ENCODE measurements at places on chromosomes 16 and 17.
A peak's percentile ranks its signal among the peaks of the same experiment; 100 is the strongest.

GRCh38 chr16:8676737-8677375 is 2.4 kb downstream of the ABAT start:
- DNase-seq: no peak

DNA sequence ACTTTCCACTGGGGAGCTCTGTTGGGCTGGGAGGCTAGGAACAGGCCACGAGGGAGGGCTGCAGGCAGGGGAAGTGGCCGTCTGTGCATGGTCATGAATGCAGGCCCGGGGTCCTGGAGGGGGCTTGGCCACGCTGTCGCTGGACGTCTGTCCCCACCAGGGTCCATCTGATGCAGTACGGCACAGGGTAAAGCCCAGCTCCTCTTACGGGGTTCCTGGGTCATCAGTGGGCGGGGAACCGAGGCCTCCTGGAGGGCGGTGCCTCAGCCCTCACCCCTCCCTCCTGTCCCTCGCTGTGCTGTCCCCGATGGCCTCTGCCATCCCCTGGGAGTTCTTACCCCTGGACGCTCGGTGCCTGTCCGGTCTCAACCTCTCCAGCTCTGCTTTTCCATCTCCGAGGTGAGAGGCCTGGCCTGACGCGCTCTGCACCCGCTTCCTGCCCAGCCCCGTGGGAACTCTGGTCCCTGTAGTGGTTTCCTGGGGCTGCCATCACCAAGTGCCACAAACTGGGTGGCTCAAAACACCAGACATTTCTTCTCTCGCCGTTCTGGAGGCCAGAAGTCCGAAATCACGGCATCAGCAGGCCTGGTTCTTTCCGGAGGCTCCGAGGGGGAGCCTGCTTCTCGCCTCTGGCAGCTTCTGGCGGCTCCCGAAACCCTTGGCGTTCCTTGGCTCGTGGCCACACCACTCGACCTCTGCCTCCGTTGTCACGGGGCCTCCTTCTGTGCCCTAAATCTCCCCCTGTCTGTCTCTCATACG is 182.8 kb downstream of the SEC14L1 start:
- no peak for DNase-seq

DNA sequence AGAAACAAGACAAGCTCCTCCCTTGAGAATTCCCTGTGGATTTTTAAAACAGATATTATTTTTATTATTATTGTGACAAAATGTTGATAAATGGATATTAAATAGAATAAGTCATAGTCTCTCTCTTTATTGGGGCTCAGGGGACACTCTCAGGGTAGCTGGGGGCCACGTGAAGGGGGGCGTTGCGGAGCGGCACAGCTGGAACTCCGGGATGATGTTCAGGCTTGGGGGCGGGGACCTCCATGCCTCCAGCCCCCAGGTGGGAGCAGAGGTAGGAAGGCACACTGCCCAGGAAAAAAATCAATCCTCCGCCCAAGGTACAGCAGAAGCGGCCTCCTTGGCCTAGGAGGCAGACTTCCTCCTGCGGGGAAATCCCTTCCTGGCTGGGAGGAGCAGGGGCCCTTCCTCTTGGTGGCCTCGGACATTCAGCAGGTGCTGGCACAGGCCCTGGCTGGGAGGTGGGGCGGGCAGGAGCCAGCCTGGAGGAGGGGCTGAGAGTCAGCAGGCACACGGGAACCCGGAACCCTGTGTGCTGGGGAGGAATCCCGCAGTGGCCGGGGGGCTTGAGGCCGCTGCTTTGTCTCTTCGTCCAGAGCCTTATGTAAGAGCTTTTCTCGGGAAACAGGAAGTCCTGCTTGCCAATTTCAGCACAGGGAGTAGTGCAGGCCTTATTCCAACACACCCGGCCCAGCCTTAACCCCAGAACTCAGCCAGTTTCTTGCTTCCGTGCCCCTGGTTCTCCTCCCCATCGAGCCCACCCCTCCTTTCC is 591 bp upstream of the TNFSF13 start:
- no peak for DNase-seq

DNA sequence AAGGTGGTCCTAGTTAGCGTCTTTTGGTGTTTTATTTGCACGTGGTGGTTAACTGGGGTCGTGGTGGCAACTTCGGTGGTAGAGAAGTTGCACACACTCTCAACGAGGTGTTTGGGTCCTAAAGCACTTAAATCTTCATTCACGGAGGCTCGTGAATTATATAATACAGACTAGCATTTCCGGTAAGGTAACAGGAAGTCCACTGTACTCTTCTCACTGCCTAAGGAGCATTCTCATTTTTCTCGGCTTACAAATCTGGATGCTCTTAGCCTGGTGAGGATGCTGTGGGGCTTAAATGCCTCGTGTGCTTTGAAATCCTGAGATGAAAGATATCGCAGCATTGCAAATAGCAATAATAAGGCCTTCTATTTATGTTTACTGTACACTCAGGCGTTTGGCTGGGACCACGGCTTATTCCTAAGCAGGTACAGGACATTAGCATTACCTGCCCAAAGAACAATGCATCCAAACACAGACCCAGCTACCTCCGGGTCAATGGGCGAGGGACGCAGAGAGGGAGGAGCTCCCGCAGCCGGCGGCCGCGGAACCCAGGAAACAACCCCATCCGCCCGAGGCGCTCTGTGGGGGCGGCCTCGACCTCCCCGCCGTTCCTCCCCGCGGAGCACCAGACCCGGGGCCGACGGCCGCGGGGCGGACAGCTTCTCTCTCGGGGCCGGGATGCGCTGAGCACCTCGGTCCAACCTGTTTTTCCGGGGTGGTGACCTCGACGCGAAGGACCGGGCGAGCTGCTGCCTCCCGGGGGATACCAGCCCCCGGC is 856 bp downstream of the DNAJA2 start:
- DNase-seq: peak; percentile 50

GRCh38 chr16:7013990-7014389 is 318.7 kb upstream of the RBFOX1 start:
- DNase-seq: no peak

- no peak for DNase-seq
Measured at GRCh38 chr16:9136596-9136995, 45.2 kb downstream of the HAPSTR1 start.

- DNase-seq: no peak
Measured at GRCh38 chr17:1904273-1905182, 74.7 kb downstream of the RPA1 start.

DNA sequence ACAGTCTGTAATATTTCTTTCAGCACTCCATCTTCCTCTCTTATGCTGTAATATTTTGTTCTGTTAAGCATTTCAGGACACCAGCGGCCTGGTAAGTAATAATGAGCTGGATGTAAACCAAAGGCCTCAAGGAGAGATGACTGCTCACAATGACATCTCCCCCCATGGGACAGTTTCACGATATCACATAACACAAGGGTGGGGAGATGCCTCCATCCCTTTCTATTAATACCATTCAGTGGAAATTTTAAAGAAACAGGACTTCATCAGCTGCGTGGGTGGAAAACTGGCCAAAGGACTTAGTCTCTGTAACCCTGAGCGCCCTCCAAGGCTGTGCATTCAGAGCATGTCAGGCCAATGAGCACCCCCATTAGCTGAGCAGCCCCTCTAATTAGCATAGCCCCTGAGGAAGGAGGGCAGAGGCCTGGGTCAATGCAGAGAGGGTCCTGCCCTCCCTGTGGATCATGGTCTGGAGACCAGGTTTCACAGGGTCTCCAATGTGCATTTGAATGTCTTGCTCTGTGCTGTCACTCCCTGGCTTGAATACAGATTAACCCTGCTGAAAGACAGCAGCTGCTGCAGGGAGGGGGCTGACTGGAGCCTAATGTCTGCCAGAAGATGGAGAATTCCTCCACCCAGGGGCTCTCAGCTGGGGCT is 156.4 kb downstream of the HS3ST2 start:
- DNase-seq: no peak

All from stimulated activated CD4-positive, alpha-beta T cell treated with anti-CD3 and anti-CD28 coated beads, Interleukin-4, amount 100 ng/mL, for 1 hour (primary cell).